Activated gamma-delta T cell treated with Interleukin-2 at 50 U/mL for 16 hours (primary cell): ENCODE measurements at places on chromosomes 3 and 15.

DNA sequence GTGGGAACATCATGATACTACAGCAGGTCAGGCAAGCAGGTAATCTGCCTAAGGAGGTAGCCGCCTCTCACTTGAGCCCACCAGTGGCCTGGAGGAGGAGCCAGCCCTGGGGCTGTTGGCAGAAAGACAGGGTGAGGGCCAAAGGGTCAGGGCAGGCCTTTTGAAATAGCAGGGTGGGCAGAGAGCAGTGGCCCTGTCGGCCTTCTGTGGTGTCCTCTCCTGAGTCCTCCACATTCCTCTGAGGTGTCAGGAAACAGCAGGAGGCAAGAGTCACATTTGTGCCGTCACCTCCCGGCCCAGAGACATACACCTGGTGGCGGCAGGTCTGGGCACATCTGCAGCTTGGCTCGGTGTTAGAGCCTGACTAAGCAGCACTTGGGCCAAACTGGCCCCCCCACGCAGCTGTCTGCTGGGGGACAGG lies 3.9 kb upstream of the BNC1 start:
- DNase-seq = no peak

GRCh38 chr3:120481081-120481480 lies 30.3 kb upstream of the FSTL1 start:
- DNase-seq = no peak

DNA sequence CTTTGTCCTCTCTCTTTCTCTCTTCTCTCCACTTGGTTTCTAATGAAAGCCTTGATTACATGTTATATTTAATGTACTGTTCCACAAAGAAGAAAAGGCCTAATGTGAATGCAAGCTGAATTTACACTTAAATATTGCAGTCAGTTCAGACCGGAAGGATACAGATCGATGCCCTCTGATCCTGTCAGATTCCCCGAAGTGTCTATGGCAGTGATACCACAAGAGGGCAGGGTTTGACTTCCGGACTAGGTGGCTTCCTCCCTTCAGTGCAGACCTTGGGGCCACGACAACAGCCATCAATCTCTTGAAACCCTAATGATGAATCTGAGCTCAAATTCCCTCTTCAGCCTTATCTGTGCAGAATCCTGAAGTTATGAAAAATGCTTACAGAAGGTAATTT lies 29.5 kb downstream of the AGTR1 start:
- DNase-seq = no peak

DNA sequence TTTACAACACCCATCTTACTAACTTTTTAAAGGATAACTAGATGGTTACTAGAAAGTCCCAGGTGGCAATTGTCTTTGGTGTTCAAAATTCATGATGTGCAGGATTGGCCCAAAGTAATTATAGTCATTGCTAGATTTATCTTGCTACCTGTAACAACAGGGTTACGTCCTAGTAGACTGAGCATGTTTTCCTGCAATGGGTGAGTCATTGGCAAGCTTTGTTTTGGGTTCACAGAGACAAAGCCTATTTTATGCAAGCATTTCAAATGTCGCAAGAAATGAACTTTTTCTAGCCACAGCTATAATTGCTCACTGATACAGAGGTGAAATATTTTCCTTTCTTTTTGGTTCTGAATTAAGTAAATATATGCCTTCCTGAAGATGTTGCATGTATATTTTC lies 267.6 kb downstream of the AGBL1 start:
- DNase-seq = no peak

GRCh38 chr15:75360391-75360790 lies 8.0 kb downstream of the MAN2C1 start:
- no peak for DNase-seq

DNA sequence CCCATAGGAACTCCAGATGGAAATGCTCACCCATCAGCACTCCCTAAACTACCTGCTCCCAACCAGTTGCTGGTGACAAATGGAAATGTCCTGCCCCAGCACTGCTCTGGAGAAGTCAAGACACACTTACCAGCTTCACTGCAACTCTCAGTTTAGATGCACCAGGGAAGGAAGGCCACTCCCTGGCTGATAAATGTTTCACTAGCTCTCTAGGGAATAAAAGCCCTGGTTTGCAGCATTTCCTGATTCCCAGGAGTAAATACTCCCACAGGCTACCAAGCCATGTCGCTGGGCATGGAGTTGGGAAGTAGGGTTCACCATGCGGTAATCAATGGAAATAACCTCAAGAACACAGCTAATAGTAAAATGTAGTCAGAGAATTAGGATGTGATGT lies 112.0 kb upstream of the NEO1 start:
- DNase-seq = no peak

GRCh38 chr3:101813817-101814440 lies 34.9 kb downstream of the NXPE3 start:
- no peak for DNase-seq

GRCh38 chr3:21859124-21860081 lies 108.4 kb upstream of the ZNF385D start:
- DNase-seq = no peak

DNA sequence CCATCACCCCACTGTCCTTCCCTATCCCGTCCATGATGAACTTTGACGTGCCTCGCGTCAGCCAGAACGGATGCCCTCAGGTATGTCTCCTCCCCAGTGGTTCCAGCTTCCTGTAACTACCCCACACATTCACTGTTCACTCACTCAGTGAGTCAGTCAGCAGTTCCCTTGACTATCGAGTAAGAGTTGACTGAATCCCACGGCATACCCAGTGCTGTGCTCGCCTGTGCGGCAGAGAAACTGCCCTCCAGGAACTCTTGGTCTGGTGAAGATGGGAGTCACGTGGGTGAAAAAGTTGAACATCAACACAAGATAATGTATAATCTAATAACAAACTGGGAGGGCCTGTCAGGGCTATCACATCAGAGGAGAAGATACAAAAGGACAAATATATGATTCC lies 36.7 kb downstream of the CCDC33 start:
- DNase-seq = no peak

DNA sequence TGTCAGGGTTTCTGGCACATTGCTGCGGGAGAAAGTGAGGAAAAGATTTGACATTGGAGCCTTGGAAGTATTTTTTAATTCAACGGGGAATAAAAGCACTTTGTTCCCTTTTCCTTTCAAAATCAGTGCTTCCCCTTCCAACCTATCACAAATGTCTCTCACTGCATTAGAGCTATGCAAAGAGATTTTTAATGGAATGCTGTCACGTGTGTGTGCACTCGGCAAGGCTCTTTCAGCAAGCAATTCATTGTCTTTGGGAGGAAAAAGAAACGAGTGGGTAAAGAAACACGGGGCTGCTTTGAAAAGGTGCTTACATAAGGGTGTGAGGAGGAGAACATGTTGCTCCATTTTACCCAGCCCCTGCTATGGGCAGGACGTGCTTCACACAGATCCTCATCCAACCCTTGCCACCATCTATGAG lies 490.4 kb upstream of the PROK2 start:
- no peak for DNase-seq

- no peak for DNase-seq
These were observed 34.9 kb downstream of the DCLK3 start for GRCh38 chr3:36729204-36730056.

GRCh38 chr3:16801698-16802097 lies 83.1 kb upstream of the PLCL2 start:
- DNase-seq = no peak

DNA sequence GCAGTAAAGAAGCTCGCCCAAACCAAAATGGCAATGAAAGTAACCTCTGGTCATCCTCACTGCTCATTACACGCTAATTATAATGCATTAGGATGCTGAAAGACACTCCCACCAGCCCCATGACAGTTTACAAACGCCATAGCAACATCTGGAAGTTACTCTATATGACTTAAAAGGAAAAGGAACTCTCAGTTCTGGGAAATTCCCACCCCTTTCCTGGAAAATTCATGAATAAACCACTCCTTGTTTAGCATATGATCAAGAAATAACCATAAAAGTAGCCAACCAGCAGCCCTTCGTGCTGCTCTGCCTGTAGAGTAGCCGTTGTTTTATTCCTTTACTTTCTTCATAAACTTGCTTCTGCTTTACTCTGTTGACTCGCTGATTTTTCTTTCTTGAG lies 164.6 kb downstream of the SMAD6 start:
- no peak for DNase-seq

GRCh38 chr3:3209714-3210113 lies 30.2 kb upstream of the CRBN start:
- no peak for DNase-seq

DNA sequence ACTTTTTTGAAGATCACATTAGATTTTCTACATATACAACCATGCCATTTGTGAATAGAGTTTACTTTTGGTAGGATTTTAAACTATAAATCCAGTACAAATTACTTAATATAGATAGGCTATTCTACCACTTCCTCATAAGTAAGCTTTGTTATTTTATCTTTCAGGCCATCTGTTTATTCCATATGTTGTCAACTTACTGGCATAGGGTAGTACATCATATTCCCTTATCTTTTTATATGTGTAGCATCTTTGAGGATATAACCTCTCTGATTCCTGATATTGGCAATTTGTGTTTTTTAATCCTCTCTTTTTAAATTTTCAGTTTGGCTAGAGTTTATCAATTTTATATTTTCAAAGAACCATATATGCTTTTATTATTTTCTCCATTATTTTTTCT lies 515.4 kb downstream of the DIPK2A start:
- DNase-seq = no peak

- DNase-seq = no peak
These were observed 37.5 kb downstream of the RGMA start for GRCh38 chr15:93051236-93052089.

DNA sequence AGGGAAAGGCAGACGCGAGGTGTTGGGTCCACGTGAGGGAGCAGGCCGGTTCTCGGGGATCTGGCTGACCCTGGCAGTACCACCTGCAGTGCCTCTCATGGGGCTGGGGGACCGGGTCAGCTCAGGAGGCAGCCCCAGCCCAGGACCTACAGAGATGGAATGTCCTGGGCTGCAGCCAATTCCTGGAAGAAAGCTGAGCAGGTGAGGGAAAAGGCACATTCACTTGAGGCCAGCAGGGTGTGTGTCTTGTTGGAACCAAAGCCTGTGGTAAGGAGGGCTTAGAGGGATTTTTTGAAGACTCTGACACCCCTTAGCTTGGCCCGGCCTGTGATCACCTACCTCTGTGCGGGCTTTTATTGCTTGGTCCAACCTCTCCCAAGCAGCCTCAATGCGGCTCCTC lies 15.8 kb downstream of the PLA2G4B start:
- DNase-seq = no peak

- DNase-seq = no peak
These were observed 42.9 kb downstream of the RAB11A start for GRCh38 chr15:65912235-65912634.

DNA sequence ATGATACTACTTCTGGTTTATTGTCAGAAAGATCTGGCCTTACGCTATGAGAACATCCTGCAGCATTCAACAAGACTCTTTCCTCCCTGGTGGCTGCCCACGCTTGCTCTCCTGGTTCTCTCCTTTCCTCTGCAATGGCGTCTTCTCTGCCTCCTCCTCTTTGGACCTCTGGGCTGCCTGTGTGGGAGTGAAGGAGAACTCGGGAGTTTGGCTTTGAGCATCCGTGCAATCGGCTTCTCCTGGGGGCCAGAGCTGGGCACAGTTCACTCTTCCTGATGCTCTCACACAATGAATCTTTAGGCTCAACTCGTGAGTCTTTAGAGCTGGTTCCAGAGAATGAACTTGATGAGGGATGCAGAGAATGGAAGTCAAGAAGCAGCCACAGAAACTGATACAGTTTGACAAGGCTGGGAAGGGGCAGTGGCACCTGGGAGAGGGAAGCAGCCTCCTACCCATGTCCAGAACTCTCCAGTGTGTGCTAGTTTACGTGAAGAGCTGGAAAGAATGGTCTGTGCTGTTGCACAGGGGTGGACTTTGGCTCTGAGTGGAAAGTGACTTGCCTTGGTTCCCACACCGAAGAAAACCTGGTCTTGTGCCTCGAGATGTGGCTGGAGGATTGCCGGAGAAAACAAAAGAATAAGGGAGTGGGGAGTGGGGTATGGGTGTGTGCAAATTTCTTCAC lies 37.9 kb downstream of the RPLP1 start:
- DNase-seq = no peak

- no peak for DNase-seq
These were observed 88.8 kb downstream of the CRTC3 start for GRCh38 chr15:90618330-90619125.

DNA sequence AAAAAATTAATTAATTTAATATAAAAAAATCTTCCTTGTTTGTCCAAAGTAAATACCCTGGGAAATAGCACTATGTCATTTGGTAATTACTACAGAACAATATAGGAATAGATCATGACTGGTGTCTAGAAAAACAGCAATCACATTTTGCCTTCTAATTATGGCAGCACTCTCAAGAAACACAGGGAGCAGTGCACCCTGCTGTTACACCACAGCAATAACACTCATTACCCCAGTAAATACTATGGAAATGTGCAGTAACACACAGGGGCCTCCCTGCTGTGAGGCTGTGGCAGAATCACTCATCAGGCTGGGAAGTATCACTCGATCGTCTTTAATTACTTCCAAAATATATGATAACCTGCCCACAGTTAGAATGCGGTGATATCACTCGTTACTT lies 646.0 kb downstream of the TUSC7 start:
- no peak for DNase-seq

GRCh38 chr15:99129644-99130043 lies 24.8 kb downstream of the SYNM start:
- DNase-seq = no peak

- no peak for DNase-seq
These were observed 234.4 kb upstream of the TMC3 start for GRCh38 chr15:81608309-81608829.

GRCh38 chr15:100108846-100109245 lies 232.9 kb downstream of the ADAMTS17 start:
- no peak for DNase-seq

DNA sequence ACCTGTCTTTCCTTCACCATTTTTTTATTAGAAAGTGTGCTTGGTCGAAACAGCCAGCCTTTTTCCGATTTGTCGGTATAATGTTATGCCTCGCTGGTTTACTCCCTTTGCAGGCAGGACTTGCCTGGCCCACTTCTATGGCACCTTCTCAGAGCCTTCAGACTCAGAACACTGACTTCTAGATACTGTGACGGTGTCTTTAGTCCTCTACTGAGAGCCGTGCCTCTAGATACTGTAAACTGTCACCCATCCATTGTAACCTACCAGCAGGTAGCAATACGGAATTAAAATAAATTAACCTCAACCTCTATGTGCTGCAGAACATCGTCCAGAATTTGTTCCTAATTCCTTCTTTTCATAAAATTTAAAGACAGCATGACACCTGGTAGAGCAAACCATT lies 247.7 kb upstream of the TTC14 start:
- DNase-seq = no peak

GRCh38 chr3:152910966-152911365 lies 76.0 kb downstream of the P2RY1 start:
- DNase-seq = no peak

- no peak for DNase-seq
These were observed 150.1 kb downstream of the UACA start for GRCh38 chr15:70613271-70613670.

GRCh38 chr15:85828126-85828525 lies 33.4 kb upstream of the KLHL25 start:
- DNase-seq = no peak

DNA sequence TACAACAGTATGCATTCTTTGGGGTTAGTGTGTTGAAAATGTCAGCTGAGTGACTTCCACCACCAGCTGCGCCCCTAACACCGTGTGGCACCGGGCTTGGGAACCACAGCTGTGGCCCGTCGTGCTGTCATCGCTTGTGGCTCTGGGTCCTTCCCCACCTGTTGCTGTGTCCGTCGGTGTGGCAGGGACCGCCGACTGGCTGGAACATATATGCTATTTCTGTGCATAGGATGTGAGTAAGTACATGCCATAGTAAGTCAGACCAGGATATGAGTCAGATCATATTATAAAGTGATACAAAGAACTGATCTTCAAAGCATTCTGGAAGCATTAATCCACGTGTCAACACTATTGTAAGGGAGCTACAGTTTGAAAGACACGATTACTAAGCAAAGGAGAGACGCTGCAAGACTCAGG lies 31.9 kb downstream of the EHD4 start:
- peak; percentile 48 for DNase-seq
